ENCODE measurements at places on chromosomes 6 and 20.

DNA sequence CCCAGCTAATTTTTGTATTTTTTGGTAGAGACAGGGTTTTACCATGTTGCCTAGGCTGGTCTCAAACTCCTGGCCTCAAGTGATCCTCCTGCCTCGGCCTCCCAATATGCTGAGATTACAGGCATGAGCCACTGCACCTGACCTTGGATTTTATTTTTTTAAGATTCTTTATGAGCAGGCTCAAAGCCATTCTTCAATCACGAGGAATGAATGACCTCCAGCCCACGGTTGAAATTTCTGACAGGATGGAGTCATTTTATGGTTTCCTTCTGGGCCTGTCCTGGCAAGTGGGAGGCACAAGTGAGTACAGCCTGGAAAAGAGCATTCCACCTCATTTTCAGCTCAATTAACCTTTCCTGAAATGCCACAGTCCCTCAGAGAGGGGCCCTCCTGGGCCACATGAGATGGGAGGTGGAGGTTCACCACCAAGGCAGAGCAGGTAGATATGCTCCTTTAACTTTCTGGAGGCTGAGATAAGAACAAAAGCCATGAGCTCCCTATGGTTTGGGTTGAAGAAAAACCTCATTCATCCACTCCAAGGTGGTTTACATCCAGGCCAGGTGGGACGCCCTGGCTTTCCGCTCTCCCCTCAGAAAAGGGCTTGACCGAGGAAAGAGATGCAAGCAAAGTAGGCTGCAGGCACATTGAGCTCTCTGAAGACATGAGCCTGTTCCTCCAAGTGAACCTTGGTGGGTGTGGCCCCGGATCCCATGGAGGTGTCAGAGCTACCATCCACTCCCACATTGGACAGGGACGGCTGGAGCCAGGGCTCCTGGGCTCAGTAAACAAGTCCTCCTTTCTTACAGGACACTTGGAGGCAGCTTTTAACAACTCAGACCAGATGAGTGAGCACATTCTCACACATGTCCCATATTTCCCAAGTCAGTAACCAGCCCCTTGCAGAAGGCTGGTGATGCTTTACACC is 208.5 kb upstream of the SSTR4 start:
- DNase-seq = no peak

DNA sequence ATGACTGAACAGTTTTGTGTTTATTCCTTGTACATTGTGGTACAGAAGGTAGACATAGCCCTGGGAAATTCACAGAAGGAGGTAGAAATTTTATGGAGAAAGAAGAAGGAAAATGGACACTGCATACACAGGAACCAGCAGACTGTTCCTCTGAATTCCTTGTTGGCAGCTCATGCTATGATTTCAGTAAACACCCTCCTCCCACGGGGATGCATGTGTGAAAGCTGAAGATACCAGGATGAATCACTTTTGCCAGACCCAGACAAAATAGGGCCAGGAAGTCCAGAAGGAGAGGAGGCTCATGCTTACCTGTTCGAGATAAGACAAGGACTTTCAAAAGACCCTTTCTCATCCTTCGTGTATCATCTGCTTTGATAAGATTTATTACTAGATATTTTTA is 110.3 kb upstream of the GGTLC1 start:
- DNase-seq = no peak

GRCh38 chr20:50331469-50332363 is 141.1 kb downstream of the CEBPB start:
- DNase-seq = no peak

DNA sequence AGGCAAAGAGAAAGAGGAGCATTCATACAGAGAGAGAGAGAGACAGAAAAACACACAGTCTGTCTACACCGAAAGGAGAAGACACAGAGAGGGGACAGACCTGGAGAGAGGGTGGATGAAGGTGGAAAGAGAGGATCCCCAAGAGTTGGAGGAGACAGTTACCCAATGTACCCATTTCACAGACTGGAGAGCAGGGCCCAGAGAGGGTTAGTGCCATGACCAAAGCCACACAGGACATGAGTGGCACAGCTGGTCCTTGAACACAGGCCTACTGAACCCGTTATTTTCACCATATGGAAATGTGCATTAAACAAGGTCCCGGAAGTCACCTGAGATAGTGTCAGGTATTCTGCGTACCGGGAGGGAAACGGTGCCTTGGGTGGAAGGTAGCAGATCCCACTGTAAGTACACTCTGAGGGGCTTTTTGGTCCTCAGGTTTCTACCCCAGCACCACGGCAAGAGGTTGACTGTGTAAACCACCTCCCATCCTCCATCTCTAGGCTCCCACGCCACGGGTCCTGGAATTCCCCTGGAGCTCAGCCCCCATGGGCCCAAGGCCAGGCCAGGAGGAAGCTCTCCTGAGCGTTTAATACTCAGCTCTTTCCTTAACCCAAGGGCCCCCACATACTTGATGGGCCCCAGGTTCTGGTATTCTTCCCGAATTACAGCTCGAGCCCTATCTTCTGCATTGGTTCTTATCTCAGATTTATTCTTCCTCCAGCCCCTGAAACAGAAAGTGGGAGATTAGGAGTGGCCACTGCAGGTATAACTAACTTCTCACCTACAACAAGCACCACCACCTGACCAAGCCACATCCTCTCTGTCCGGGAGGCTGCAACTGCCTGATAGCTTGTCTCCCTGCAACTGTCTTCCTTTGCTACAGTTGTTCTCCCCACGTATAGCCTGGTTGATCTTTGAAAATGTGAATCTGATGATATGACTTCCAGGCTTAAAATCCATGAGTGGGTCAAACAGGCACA is 38.4 kb upstream of the OCSTAMP start:
- DNase-seq = no peak

- no peak for DNase-seq
Observed at GRCh38 chr6:28606424-28607391, 81.0 kb downstream of the GPX5 start.

GRCh38 chr20:63848003-63848911 is 13.0 kb upstream of the ABHD16B start:
- no peak for DNase-seq

- no peak for DNase-seq
Observed at GRCh38 chr6:92231171-92231701, 1188.1 kb downstream of the EPHA7 start.

DNA sequence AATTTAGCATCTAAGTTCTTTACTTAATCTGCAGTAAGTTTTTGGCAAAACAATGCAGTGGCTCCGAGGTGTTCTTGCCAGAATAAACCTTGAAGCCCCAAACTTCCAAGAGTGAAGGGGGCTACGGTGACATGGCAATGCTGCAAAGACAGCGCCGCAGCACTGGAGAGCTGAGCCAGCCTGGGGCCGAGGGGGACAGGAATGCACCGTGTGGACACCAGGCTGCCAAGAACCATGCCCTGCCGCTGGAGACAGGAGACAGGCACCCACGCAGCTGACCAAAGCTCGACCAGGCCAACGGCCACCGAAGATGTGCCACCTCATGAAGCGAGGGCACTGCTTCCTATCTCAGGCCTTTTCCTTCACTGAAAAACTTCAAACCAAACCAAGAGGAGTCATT is 133.4 kb downstream of the PRND start:
- DNase-seq = no peak

DNA sequence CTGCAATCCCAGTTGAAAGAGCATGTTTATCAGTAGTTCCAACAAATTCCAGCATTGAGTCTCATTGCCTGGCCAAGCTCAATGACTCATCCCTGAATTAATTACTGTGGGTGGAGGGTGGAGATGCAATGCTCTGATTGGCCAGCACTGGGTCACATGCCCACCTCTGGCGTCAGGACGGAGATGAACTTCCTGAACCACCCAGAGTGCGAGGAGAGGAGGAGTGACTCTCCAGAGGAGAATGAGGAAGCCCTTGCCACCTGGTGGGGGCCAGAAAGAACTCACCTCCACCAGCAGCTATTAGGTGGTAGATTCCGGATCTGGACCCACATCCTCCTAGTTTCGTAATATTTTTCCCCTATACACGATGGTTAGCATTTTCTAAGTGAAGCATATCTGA is 283.9 kb downstream of the TBC1D7 start:
- no peak for DNase-seq

- DNase-seq = no peak
Observed at GRCh38 chr6:3610206-3610605, 141.3 kb downstream of the PXDC1 start.

DNA sequence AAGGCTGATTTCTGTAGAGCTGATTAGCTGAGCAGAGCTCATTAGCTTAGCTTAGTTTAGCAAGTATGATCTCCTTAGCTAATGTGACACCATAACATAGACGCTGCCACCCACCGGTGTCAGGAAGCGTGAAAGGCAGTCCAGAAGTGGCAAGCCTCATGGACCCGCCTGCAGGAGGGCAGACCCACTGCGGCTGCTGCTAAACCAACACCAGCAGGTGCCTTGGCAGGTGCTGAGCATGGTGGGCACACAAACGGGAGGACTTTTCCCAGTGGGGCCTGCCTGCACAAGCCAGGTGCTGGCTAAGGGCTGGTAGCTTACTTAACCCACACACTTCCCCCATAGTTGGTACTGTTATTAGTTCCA is 22.7 kb downstream of the ZDHHC14 start:
- DNase-seq = no peak

DNA sequence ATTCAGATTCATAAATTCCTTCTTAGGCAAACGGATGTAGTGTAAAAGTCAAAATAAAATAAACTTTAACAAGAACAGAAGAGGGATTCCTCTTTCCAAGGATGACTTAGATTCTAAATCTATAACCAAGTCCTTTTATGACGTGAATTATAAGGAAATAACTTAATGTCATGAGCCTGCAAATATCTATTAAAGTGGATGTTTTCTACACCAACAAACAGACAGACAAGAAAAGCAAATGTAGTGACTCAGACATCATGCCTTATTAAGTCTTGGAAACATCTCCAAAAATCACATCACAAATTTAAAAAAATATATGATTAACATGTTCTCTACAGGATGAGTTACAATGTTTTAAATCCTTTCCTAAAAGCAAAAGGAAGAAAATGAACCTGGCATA is 397.1 kb downstream of the ESR1 start:
- DNase-seq = peak; percentile 7

DNA sequence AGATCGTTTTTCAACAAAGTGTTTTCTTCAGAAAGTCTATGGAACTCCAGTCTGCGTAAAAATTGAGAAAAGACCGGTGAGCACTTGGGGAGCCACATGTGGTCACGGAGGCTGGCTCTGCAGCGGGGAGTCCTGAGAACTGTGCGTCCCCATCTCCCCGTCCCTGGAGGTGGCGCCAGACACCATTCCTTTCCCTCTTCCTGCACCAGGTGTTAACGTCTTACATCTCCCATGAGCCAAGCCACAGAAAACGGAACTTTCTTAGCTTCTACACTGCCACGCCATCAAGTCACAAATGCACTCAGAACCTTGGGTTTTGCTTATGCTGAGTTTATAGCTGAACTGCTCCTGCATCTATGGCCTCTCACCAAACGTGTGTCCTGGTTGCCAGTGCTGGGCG is 62.6 kb downstream of the GINS1 start:
- DNase-seq = no peak

DNA sequence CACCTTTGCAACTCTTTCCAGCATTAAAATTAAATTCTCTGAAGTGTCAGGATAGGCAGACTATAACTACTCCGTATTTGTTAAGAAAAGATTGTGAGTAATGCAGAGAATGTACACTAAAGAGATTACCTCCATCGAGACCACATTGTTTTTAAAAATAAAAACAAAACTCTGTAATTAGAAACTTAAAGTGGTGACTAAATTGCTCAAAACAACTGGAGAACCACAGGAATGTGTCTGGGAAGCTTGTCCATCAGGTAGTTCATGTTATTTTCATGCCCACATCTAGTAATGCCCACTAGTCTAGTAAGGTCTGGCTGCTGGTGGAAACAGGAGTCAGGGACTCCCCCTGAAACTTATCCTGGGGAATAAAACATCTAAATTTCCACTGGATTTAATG is 103.0 kb upstream of the FOXQ1 start:
- DNase-seq = no peak

DNA sequence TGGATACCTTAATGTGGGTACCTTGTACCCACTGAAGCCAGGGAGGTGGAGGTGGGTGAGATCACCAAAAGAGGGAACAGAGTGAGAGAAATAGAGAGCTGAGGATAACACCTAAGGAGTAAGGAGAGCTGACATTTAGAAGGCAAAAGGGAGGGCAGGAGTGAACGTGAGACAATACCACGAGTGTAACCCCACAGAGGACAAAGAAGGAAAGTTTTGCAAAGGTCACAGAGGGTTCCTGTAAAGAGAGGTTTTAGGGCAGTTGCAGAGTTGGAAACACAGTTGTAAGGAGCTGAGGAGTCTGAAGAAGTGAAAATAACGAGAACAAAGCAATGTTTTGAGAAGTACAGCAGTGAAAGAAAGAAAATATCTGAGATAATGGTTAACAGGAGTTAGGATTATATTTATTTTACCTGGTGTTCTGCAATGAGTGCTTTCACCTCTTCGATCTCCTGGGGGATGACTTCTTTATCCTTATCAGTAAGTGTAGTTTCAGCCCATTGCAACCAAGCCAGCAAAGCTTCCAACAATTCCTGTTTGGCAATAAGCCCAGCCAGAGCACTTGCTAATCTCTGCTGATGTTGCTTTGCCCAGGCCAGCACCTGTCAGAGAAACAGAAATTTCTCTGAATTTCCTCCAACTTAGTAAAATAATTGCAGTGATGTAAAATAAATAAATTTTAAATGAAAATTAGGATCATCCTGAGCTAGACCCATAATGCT is 166.8 kb downstream of the DST start:
- DNase-seq = no peak

DNA sequence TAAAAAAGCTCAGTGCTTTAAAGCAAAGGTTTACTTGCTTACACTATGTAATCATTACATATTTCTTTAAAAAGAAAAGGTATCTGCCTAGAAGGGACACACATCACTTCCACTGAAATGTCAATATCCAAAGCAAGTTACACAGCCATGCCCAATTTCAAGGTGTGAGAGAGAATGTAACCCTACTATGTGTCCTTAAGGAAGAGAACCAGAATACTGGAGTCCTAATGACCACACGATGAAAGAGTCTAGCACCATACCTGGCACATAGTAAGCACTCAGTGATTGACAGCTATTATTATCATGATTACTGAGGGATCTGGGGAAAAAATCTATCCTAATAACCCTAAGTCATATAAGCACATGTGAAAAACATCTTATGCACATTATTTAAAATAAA is 10.4 kb downstream of the CHD6 start:
- no peak for DNase-seq

DNA sequence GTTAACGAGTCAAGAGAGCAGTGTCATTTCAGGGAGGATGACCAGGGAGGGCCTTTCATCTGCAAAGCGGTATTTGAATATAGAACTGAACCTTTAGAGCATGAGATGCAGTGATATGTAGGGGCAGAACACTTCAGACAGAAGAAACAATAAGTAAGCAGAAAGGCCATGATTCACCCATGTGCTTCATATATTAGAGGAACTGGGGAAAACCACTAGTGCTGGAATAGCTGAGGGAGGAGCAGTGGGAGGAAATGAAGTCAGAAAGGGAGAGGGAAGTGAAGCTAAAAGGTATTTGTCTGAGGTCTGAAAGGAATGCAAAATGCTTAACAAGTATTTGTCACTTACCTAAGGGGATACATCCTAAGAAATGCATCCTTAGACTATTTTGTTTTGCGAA is 391.2 kb downstream of the ADGRB3 start:
- no peak for DNase-seq
